ENCODE measurements at places on chromosomes 7 and 10. TPM values are rescaled to one million over a fixed set of nuclear protein-coding genes. Genes with fewer than 3 reads are reported as not detected.

DNA sequence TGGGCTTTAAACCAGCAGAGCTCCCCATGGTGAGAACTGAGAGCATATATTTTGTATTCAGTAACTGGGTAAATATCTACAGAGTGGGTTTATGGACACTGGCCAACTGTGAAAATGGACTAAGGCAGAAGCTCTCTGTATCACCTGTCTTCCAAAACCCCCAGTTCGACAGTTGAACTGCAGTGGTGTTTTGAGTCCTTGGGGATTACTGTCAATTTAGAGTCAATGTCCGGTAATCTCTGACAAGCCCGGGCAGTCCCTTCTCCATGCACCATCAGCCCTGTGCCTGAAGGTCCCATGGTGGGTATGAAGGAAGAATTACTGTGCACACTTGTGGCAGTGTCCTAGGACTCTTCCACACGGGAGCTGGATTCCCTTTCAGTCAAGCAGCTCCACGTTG, 235.0 kb downstream of the CCSER2 start:
- H3K4me1 ChIP-seq, result no peaks in the 10 kb centered on the region
- no peak for DNase-seq
- no peaks in the 10 kb centered on the region for H3K36me3 ChIP-seq
- H3K27ac ChIP-seq, result no peak overlapping the region

DNA sequence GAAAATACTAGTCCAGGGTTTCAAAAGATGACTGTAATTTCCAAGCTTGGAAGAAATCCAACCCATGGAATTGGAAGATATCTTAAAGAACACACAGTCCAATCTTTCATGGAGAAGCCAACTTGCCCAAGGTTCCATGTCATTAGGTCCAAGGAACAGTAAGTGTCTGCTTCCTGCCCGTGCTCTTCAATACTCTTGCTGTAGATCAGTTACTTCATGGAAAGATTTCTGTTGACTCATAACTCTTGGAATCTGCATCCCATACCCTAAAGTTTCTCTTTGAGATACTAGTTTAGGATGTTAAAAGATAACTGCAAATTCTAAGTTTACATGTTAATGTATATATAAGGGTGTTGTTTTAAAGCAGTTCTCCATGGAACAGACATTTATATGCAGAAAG, 127.9 kb upstream of the SLC13A1 start:
- no peaks in the 10 kb centered on the region for H3K36me3 ChIP-seq
- no peaks in the 10 kb centered on the region for H3K4me1 ChIP-seq
- no peaks in the 10 kb centered on the region for H3K27me3 ChIP-seq
- H3K4me3 ChIP-seq, result no peak overlapping the region

GRCh38 chr7:54773472-54774399, 14.7 kb upstream of the SEC61G start:
- peak; percentile 81 for DNase-seq
- no peaks in the 10 kb centered on the region for H3K36me3 ChIP-seq
- H3K27me3 ChIP-seq, result no peaks in the 10 kb centered on the region
- no peaks in the 10 kb centered on the region for H3K4me1 ChIP-seq

GRCh38 chr10:86213148-86213547, 153.4 kb downstream of the GRID1 start:
- no peak overlapping the region for H3K4me3 ChIP-seq
- no peaks in the 10 kb centered on the region for H3K27me3 ChIP-seq
- no peak overlapping the region for H3K27ac ChIP-seq
- no peak for DNase-seq

- H3K4me3 ChIP-seq, result no peak overlapping the region
- no peaks in the 10 kb centered on the region for H3K27me3 ChIP-seq
- H3K27ac ChIP-seq, result no peak overlapping the region
- no peaks in the 10 kb centered on the region for H3K36me3 ChIP-seq
- DNase-seq, result no peak
- H3K4me1 ChIP-seq, result no peaks in the 10 kb centered on the region
These were observed 2.7 kb downstream of the COG5 start for GRCh38 chr7:107560898-107561516.

DNA sequence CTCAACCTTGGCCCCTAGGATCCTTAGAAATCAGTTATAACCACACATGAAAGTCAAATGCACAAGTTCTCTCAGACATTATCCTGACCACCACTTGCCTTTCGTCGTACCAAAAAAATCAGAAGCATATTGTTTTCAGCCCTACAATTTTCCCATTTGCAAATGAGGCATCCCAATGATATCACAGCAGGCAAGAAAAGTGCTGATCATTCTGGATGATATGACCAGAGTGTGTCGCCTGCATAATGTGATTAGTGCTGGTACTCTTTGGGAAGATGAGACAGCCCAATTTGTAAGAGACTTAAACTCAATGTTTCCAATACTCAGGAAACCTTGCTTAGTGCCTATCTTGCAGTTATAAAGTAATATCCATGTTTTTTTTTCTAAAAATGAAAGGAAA, 168.0 kb downstream of the SORCS1 start:
- no peak for DNase-seq
- H3K27me3 ChIP-seq, result peaks cover 1% of the 10 kb centered on the region
- no peak overlapping the region for H3K4me3 ChIP-seq

DNA sequence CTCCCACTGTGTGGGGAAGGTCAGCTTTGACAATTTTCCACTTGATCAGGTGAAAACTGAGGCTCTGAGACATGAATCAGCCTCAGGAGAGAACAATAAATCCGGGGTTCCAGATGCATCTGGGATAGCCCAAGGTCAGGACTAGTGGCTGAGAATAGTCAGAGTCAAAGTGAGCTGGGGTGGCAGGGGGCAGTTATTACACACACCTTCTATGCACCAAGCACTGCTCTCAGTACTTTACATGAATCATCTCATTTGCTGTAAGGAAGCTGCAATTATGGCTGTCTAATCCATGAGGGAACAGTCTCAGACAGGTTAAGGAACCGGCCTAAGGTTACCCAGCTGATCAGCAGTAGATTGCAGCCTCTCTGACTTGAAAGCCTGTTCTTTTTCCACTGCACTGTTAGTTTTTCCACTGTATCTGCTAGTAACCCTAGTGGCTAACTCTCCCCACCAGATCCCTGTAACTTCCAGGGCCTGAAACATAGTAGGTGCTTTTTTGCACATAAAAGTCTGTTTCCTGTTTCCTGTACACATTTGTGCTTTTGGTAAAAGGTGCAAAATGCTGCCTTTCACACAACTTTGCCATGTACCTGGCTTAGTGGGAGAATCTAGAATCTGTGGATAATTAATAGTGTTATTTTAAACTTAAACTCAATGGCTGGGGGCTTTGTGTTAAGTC, 125.9 kb downstream of the EMX2 start:
- no peak overlapping the region for H3K27ac ChIP-seq
- H3K36me3 ChIP-seq, result no peaks in the 10 kb centered on the region
- H3K27me3 ChIP-seq, result no peaks in the 10 kb centered on the region
- no peaks in the 10 kb centered on the region for H3K4me1 ChIP-seq
- no peak overlapping the region for H3K4me3 ChIP-seq

DNA sequence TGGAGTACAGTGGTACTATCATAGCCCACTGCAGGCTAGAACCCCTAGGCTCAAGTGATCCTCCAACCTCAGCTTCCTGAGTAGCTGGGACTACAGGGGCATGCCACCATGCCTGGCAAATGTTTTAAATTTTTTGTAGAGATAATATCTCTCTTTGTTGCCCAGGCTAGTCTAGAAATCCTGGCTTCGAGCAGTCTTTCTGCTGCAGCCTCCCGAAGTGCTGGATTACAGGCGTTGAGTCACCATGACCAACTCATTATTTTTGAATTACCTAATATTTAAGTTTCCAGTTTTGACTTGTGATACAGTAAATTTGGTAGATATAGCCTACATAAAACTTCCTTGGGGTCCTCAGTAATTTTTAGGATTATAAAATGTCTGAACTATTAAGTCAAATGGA, 74.1 kb downstream of the RUNDC3B start:
- H3K27me3 ChIP-seq, result no peaks in the 10 kb centered on the region
- H3K36me3 ChIP-seq, result no peaks in the 10 kb centered on the region

- H3K36me3 ChIP-seq, result no peaks in the 10 kb centered on the region
- no peaks in the 10 kb centered on the region for H3K4me1 ChIP-seq
- H3K27me3 ChIP-seq, result no peaks in the 10 kb centered on the region
- H3K4me3 ChIP-seq, result no peak overlapping the region
These were observed 364.2 kb downstream of the SFMBT2 start for GRCh38 chr10:7046615-7047014.

CALML3 gene
- not detected for total RNA-seq

LBX1 gene
- not detected for total RNA-seq

ZNF32 gene
- 21.7 TPM for total RNA-seq

HSPA12A gene
- total RNA-seq, result 6.9 TPM

TMEM236 gene
- total RNA-seq, result 0.11 TPM

FOXI2 gene
- 1.0 TPM for total RNA-seq

CYP2W1 gene
- not detected for total RNA-seq

ZRANB1 gene
- 17.7 TPM for total RNA-seq

CALHM3 gene
- total RNA-seq, result 0.17 TPM

All from H1 (cell line).